ENCODE measurements at places on chromosomes 3 and 15.

DNA sequence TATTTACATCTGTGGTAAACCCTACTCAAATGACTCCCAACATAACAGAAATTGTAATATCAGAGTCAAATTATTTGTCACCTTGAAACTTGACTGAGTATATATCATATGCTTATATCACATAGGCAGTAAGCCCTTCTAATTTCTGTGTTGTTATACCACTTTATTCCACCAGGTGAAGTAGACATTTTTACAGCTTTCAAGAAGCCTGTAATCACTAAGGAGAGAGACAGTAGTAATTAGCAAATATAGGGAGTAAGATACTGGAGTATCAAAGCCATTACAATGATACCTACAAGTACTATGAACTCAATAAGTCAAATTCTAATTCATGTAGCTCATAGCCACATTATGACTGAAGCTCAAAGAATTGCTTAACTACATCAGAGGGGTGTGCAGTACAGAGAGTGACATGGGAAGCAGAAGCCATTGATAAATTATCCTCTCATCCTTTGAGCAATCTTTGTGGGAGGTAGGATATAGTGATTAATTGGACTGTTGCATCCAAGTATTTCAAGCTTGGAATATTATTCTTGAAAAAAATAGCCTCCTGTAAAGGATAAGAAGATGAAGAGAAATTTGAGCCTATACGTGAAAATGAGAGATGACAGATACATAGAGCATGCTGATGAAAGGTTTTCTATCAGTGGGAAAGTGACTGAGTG lies 1005.9 kb downstream of the ZPLD1 start:
- no peak for DNase-seq

GRCh38 chr3:116164039-116164438 lies 281.2 kb downstream of the LSAMP start:
- DNase-seq: no peak

GRCh38 chr15:32986147-32986546 lies 208.4 kb downstream of the FMN1 start:
- DNase-seq: no peak

GRCh38 chr3:81045976-81046375 lies 715.5 kb downstream of the GBE1 start:
- no peak for DNase-seq

- no peak for DNase-seq
Measured at GRCh38 chr3:39226106-39226741, 33.8 kb upstream of the XIRP1 start.

- DNase-seq: peak; percentile 57
Measured at GRCh38 chr3:190120269-190121060, at the start of gene P3H2. Gene P3H2 (minus strand): TSS chr3:190120897. CDS start chr3:190120731, 166 bp downstream.

- no peak for DNase-seq
Measured at GRCh38 chr3:109071350-109072142, 46.4 kb downstream of the MORC1 start.

- no peak for DNase-seq
Measured at GRCh38 chr15:63234451-63234870, 42.9 kb upstream of the APH1B start.

DNA sequence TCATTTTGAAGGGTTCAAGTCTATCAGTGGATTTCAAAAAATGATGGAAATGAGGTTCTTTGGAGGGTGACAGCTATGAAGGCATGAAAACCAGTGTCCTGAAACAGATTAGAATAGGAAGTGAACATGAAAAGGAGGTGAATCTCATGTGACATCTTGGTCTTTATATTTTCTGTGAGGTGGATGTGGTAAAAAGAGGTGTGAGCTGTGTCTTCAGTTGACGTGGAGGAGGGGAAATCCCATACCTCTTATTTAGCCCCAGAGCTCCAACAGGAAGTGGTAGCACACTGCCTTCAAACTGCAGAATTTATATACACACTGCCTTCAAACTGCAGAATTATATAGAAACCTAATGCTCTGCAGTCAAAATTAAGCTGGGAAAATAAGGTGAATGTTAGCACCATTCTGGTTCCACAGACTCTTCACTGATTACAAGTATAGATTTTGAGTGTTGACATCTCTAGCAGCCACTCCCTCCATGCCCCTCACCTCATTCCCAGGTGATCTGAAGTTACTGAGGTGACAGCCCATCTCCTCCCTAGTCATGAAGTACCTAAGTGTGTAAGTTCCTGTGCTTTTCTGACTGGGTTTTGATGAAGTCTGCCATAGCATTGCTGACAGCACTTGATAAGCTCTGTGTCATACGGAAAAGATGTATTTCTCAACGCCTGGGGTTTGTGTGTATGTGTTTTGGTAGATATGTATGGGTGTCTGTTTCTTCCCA lies 2.7 kb downstream of the RAB8B start:
- DNase-seq: no peak

DNA sequence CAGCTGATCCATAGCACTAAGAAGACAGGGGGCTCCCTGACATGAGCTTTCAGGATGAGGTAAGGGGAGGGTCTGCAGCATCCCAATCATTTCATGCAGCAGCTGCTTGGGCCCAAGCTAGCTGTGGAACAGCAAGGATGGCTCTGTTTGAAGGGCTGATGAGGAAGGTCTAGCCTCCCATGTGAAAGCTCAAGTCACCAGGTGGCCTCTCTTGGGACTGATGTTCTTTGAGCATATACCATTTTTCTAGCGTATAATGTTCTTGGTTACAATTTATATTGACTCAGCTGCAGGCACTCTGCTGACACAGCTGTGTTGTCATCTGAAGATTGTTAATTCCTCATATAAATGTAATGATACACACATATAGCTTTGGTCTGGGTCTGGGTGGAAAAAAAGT lies 87.0 kb downstream of the CD200R1L start:
- DNase-seq: no peak

DNA sequence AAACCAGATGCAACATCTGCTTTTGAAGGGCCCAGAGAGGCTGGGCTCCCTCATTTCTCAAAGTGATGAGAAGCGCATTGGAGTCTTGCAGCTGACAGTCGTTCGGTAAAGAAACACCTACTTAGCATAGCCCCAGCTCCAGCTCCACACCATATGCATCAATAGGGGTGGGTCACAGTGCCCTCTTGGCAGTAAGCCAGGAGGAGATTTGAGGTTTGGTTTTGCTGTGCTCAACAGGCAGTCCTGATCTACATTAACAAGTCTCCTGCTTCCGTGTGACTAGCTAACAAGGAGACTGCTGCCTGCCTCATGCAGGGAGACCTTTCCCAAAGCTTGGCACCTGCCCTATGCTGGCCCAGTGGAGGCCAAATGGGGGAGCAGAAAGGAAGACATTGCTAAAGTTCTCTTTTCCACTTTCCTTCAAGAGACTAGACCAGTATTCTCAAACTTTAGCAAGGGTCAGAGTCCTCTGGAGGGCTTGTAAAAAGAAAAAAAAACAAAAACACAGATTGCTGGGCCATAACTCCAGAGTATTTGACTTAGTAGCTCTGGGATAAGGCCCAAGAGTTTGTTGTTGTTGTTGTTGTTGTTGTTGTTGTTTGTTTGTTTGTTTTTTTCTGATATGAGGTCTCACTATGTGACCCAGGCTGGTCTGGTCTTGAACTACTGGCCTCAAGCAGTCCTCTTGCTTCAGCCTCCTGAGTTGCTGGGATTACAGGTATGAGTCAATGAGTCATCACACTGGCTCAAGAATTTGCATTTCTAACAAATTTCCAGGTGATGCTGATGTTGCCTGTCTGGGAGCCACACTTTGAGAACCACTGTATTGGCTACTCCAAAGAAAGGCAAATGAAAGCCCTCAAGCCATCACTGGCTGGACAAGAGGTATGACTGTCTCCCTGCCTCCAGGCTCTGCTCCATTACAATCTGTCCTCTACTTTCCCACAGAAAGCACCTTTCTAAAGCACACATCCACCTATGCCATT lies 294.9 kb downstream of the RORA start:
- DNase-seq: no peak

DNA sequence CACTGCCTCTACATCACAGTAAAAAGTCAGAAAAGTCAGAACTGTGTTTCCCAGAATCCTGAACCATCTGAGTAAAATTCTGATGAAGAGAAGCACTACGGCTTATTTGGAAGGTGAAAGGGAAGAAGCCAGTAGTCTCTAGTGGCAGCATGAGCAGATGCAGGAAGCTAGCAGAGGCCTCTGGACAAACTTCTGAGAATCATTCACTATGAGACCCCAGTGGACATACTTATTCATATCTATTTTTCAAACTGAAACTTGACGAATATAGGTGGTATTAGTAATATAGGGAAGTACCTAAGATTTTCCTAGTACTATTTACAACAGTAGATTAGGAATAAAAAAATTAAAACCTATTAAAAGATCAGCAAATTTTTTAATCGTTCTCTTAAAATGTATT lies 272.8 kb upstream of the TTC14 start:
- DNase-seq: no peak

GRCh38 chr15:27936164-27936563 lies 163.0 kb downstream of the OCA2 start:
- no peak for DNase-seq

- DNase-seq: no peak
Measured at GRCh38 chr3:2452249-2452648, 353.6 kb downstream of the CNTN4 start.

DNA sequence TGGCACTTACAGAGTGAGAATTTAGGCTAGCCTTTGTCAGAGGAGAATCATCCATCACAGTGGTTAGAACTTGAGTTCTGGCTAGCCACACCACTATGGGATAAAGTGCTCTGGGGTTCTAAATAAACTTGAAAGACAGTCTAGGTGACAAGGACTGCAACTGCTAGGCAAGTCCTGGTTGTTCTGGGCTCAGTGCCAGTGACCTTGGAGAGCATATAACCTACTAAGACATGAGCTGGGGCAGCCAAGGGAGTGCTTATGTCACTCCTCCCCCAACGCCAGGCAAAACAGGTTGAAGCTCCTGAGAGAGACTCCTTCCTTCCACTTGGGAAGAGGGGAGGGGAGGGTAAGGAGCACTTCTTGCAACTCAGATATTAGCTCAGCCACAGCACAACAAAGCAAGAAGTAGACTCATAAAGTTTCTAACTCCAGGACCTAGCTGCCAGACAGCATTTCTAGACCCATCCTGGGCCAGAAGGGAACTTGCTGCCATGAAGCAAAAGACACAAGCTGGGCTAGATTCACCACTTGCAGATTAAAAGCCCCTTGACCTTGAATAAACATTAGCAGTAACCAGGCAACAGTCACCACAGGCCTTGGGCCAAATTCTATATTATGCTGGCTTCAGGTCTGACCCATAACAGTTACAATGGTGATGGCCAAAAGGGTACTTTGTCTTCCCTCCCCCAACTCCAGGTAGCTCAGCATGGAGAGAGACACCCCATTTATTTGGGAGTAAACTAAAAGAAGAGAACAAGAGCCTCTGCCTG lies 963.7 kb downstream of the PLOD2 start:
- no peak for DNase-seq

GRCh38 chr3:110731148-110731547 lies 340.5 kb upstream of the NECTIN3 start:
- DNase-seq: no peak

- DNase-seq: no peak
Measured at GRCh38 chr15:70213794-70214193, 116.1 kb upstream of the TLE3 start.

DNA sequence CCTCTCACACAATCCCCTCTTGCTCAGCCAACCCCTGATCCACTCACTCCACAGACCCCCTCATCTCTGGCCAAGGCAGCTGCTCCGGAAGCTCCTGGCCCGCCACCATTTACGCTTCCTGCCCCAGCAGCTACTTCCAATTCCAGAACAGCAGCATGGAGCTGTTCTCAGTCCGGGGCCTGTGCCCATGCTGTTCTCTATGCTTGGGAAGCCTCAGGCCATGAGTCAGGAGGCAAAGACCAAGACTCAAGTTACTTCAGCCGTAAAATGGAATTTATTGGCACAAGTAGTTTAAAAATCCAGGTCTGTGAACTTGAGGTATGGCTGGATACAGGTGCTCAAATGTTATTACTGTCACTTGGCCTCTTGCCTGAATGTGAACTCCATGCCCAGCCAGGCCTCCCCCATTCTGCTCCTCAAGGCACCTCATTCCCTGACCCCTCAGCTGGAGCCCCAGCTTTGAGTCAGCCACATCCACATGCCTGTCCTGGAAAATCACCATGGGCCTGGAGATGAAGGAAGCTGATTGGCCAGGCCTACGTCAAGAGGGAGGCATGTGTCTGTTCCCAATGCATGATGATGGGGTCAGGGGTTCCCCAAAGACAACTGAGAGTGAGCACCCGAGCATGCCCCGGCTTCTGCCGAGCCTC lies 31.4 kb upstream of the CACNA2D2 start:
- no peak for DNase-seq

GRCh38 chr3:114499976-114500375 lies 206.1 kb downstream of the TIGIT start:
- no peak for DNase-seq

DNA sequence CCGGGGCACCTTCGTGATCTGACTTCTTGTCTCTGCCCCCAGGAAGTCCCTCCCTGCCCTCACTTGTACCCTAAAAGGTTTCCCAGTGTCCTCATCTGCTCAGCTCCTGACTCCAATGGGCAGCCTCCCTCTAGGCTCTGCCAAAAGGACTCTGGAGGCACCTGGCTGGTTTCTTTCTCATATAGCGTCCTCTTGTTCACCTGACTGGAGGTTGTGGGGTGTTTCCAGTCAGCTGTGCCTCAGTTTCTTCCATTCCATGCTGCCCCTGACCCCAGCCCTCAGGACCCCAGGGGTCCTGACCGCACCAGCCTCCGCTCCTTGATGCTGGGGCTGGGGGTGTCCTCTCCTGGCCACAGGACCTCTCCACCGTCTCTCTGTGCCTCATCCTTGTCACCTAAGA lies 2.5 kb downstream of the PRR23E start:
- DNase-seq: no peak

GRCh38 chr3:15439476-15439875 lies 12.1 kb downstream of the EAF1 start:
- DNase-seq: no peak

DNA sequence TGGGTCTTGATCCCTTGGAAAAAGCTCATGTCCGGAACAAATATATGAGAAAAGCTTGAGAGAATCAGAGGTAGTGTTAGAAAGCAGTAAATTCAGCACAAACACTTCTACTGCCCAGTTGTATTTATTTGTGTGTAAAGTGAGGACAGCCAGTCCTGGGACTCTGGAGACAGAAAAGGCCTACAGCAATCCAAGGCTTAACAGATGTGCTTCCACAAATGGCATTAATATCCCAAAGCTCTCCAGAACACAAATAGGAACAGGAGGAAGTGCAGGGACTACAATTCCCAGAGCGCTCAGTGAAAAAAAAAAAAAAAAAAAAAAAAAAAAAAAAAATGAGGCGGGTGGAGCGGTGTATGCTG lies 390 bp upstream of the AP2M1 start:
- no peak for DNase-seq

- DNase-seq: no peak
Measured at GRCh38 chr3:169528289-169528688, 135.2 kb downstream of the MECOM start.

DNA sequence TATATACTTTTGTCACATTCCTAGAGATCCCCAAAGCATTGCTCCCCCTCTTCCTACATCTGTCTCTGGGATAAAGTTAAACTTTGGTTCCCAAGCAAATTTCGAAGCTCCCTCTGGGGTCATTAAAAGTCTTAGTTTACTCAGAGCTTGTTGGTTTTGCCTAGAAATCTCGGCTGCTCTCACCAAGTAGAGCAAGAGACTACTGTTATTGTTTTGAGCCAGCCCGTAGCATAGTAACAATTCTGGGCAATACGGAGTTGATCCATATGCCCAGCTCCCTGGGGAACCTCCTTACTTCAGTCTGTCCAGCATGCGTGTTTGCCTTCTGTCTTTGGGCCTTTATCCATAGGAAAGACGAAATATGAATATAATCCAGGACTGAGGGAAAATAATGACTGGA lies 10.0 kb upstream of the P3H2 start:
- DNase-seq: no peak

Measured in D721Med (cell line).